ENCODE measurements at places on chromosomes 6 and 20. TPM values are rescaled to one million over a fixed set of nuclear protein-coding genes. Genes with fewer than 3 reads are reported as not detected.

DNA sequence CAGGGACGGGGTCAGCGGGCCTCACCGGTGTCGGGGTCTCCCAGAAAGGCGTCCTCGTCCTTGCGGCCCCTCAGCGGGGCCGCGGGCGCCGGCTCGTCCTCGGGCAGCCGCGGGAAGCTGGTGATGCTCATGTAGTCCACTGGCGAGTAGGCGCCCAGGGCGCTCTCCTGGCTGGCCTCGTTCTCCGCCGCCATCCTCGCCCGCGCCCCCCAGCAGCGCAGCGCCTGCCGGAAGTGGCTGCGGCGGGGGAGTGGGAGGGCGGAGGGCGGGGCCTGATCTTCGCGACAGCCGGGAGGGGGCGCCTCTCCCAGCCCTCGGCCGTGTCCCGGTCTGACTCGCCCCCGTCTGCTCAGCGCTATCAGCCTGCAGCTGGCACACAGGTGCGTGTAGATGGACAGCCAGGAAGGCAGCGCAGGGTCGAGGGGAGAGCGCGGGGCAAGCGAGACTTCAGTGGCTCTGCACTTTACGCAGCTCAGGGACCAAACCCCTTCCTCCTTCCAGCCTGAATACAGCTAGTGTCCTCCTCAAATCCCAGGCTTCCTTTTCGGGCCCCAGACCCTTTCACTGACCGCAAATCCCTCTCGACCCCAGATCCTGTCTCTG is at the start of gene GGT7:
Gene GGT7, minus strand, starts transcription at position 235 of the 603 bp plus-strand sequence. Its CDS starts 41 bp downstream, at position 194.
- peak within 1 kb of the TSS; percentile 64 for H3K27ac ChIP-seq
- peaks cover 56% of the 10 kb centered on the region for H3K4me1 ChIP-seq
- H3K27me3 ChIP-seq: no peaks in the 10 kb centered on the region
- peak; percentile 91 for DNase-seq

DNA sequence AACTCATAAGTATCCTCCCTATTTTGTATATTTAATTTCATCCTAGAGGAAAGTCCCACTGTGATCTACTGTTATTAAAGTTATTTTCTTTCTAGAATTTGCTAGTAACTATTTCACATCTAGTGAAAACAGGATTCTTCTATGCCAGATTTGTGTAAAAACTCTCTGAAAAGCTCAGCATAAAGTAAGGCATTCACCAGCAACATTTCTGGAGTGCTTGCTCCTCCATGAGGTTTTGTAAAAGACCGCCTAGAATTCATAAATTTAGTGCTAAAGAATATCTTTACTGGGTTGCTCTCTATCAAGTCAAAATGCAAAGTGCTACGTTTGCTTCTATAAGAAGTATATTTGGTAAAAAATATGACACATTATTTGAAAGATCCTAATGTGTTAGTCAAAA is 173.5 kb upstream of the IRAK1BP1 start:
- no peak for DNase-seq
- no peak overlapping the region for H3K4me3 ChIP-seq

GRCh38 chr20:17725094-17725835 is 25.5 kb downstream of the BANF2 start:
- DNase-seq: no peak
- no peaks in the 10 kb centered on the region for H3K4me1 ChIP-seq
- no peak overlapping the region for H3K27ac ChIP-seq
- H3K4me3 ChIP-seq: no peak overlapping the region

DNA sequence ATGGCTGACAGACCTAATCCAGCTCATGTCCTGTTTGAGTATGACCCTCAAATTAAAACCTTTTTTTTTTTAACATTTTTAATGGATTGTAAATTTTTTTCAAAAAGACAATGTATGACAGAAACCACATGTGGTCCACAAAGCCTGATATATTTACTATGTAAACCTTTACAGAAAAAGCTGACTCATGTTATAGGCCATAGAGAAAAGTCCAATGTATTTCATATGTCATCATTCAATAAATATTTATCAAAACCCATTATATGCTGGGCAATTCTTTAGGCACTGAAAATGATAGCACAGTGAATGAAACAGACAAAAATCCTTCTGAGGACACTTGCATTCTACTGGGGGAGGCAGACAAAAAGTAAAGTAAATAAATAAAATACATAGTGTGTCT is 826.2 kb upstream of the FLRT3 start:
- H3K27ac ChIP-seq: no peak overlapping the region
- DNase-seq: no peak
- H3K27me3 ChIP-seq: no peaks in the 10 kb centered on the region
- peaks cover 9% of the 10 kb centered on the region for H3K4me1 ChIP-seq
- H3K4me3 ChIP-seq: no peak overlapping the region

GRCh38 chr20:61766921-61767610 is 298.6 kb downstream of the TAF4 start:
- H3K36me3 ChIP-seq: no peaks in the 10 kb centered on the region
- H3K27ac ChIP-seq: no peak overlapping the region
- no peaks in the 10 kb centered on the region for H3K4me1 ChIP-seq

GRCh38 chr6:158923805-158924498 is 76.0 kb downstream of the RSPH3 start:
- peaks cover 3% of the 10 kb centered on the region for H3K4me1 ChIP-seq
- H3K27ac ChIP-seq: no peak overlapping the region
- no peak overlapping the region for H3K4me3 ChIP-seq
- no peak for DNase-seq

DNA sequence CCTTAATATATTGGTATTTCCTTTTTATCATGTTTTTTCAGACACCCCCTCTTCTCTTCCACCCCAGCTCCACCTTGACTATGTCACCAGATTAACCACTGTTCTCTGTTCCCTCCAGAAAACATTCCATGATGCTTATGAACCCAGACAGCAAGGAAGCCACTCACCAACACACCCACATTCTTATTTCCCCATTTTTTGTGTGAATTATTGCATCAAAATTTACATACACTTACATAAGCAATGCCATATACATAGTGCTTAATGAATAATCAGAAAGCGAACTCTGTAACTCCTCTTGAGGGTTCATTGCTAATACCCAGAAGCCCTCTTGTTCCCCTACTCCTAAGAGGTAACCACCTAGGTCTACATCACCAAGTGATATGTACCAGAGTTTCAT is 182.3 kb upstream of the CDYL start:
- DNase-seq: no peak
- H3K4me1 ChIP-seq: no peaks in the 10 kb centered on the region
- H3K36me3 ChIP-seq: no peaks in the 10 kb centered on the region
- no peak overlapping the region for H3K4me3 ChIP-seq
- H3K27me3 ChIP-seq: peaks cover 4% of the 10 kb centered on the region

DNA sequence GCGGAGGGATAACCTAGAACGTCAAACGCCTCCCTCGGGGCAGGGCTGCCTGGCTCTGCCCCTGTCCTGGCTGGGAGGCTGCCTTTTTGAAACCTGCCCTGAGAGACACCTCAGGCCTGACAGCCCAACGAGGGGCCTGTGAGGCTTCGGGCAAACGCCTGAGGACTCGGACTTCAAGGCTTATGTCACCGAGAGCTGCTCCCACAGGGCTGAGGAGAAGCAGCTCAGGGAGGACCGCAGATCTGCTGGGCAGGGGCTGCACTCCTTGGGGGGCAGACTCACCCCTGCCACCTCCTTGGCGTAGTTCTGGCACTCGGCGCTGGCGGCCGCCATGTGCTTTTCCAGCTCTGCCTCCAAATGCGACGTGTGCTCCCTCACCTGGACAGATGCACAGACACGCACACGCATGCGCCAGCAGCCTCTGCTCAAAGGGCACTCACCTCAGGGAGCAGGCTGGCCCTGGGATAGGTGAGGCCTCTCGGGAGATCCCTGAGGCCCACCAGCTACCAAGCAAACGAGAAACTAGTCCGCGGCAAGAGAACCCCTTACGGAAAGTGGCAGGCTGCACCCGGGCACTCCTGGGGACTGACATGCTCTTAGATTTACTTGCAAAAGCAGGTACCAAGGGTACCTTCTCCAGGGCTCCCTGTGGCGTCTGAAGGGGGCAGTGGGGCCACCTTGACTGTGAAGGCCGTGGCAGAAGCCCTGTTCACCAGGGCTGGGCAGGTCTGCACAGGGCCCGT is 49.6 kb downstream of the DSTN start:
- peaks cover 5% of the 10 kb centered on the region for H3K36me3 ChIP-seq
- DNase-seq: no peak
- H3K27ac ChIP-seq: no peak overlapping the region
- no peak overlapping the region for H3K4me3 ChIP-seq
- no peaks in the 10 kb centered on the region for H3K4me1 ChIP-seq

DNA sequence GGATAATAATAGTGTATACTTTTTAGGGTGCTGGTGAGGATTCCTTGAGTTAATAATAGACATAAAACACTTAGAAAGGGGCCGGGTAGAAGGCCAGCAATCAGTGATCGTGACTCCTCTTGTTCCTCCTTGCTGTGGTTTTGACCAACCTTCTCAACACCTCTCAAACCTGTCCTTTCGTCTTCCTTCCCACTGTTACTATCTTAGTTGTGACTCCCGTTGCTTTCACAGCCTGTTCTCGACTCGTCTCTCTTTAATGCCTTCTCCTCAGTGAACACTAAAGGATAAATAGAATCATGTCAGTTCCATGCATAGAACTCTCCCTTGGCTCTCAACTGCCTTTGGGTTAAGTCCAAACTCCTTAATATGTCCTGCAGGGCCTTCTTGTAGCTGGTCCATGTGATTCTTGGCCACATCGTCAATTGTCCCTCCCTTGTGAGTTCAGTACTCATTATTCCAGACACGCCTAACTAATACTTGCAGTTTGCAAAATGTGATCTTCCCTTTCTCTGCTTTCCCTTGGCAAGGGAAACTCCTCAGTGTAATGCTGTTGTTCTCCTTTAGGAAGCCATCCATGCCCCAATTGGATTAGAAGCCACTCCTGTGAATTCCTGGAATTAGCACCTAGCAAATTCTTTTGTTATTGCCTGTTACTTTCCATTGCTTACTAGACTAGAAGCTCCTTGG is 164.9 kb downstream of the UTRN start:
- no peak overlapping the region for H3K4me3 ChIP-seq
- no peaks in the 10 kb centered on the region for H3K27me3 ChIP-seq
- H3K36me3 ChIP-seq: peaks cover 12% of the 10 kb centered on the region
- no peak for DNase-seq
- H3K27ac ChIP-seq: no peak overlapping the region

DNA sequence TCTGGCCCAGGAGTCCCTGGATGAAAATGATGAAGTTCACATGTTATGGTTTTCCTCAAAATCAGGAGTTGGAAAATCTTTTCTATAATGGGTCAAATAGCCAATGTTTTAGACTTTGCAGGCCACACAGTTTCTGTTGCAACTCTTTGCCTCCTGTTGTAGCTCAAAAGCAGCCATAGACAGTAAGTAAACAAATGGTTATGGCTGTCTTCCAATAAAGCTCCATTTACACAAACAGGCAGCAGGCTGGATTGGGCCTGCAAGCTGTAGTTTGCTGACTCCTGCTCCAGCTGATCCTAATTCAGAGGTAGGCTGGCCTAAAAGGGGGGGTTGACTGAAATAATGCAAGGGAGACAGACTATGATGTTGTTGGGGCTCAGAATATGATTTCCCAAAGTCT is 33.0 kb downstream of the METTL24 start:
- no peak for DNase-seq
- H3K36me3 ChIP-seq: no peaks in the 10 kb centered on the region
- no peaks in the 10 kb centered on the region for H3K4me1 ChIP-seq
- no peak overlapping the region for H3K27ac ChIP-seq
- H3K27me3 ChIP-seq: no peaks in the 10 kb centered on the region

DNA sequence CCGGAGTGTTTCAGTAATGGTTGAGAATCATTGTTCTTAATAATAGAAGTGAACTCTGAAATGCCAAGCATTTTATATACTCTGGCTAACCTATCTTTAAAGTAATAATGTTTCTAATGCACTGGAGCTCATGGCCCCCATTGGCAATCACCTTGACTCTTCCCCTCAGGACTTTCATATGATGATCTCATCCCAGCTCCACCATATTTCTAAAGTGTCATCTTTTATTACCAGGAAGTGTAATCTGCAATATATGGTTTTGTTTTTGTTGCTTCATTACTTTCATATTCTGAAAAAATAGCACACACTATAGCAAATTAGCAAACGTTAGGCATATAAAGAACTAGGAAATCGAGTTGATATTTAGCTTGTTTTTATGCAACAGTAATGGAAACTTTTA is 60.3 kb downstream of the TULP4 start:
- no peak for DNase-seq
- no peaks in the 10 kb centered on the region for H3K27me3 ChIP-seq
- H3K4me1 ChIP-seq: peaks cover 3% of the 10 kb centered on the region
- H3K36me3 ChIP-seq: no peaks in the 10 kb centered on the region
- H3K4me3 ChIP-seq: no peak overlapping the region

- H3K4me1 ChIP-seq: no peaks in the 10 kb centered on the region
- H3K27me3 ChIP-seq: no peaks in the 10 kb centered on the region
- no peak for DNase-seq
- H3K36me3 ChIP-seq: no peaks in the 10 kb centered on the region
- H3K27ac ChIP-seq: no peak overlapping the region
Observed at GRCh38 chr6:139868576-139868975, 494.1 kb upstream of the CITED2 start.

- no peaks in the 10 kb centered on the region for H3K27me3 ChIP-seq
- H3K4me1 ChIP-seq: no peaks in the 10 kb centered on the region
- no peaks in the 10 kb centered on the region for H3K36me3 ChIP-seq
- no peak overlapping the region for H3K4me3 ChIP-seq
Observed at GRCh38 chr6:105952772-105953690, 133.1 kb upstream of the PRDM1 start.

GRCh38 chr6:3341467-3341866 is 82.7 kb downstream of the PSMG4 start:
- no peaks in the 10 kb centered on the region for H3K36me3 ChIP-seq
- no peak overlapping the region for H3K27ac ChIP-seq
- peaks cover 34% of the 10 kb centered on the region for H3K4me1 ChIP-seq
- no peak for DNase-seq
- H3K27me3 ChIP-seq: no peaks in the 10 kb centered on the region
- H3K4me3 ChIP-seq: no peak overlapping the region

DNA sequence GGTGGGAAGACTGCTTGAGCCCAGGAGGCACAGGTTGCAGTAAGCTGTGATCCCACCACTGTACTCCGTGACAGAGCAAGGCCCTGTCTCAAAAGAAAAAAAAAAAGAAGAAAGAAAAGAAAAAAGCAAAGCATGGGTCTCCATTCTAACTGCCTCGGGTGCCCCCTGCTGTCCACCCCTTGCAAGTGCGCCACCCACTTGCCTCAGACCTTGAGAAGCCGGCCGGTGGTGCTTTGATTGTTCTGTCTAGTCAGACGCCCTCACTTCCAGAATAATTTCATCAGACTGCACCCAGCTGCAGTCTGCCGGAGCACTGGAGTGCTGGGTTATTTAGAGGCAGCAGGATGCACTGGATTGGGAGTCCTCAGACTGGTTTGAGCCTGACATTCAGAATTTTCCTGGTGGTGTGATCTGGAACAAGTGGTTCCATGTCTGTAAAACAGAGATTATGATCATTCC is 17.6 kb upstream of the TM9SF4 start:
- no peaks in the 10 kb centered on the region for H3K36me3 ChIP-seq
- no peak overlapping the region for H3K27ac ChIP-seq
- H3K4me3 ChIP-seq: no peak overlapping the region
- DNase-seq: peak; percentile 92
- no peaks in the 10 kb centered on the region for H3K27me3 ChIP-seq

- H3K36me3 ChIP-seq: peaks cover 11% of the 10 kb centered on the region
- peak; percentile 49 for DNase-seq
- H3K4me3 ChIP-seq: peak overlapping the region; percentile 59
- H3K27me3 ChIP-seq: no peaks in the 10 kb centered on the region
Observed at GRCh38 chr6:104789770-104790190, 69.9 kb downstream of the HACE1 start.

The BPIFB1 gene
- total RNA-seq: not detected

The KCNQ5 gene
- 12.0 TPM for total RNA-seq

The OR12D3 gene
- total RNA-seq: not detected

Measured in activated naive CD4-positive, alpha-beta T cell treated with anti-CD3 and anti-CD28 coated beads for 36 hours (primary cell).